Pancreas (tissue), 10 donors: ENCODE measurements at places on chromosomes 7 and 10. TPM values are rescaled to one million over a fixed set of nuclear protein-coding genes. Genes with fewer than 3 reads are reported as not detected.

DNA sequence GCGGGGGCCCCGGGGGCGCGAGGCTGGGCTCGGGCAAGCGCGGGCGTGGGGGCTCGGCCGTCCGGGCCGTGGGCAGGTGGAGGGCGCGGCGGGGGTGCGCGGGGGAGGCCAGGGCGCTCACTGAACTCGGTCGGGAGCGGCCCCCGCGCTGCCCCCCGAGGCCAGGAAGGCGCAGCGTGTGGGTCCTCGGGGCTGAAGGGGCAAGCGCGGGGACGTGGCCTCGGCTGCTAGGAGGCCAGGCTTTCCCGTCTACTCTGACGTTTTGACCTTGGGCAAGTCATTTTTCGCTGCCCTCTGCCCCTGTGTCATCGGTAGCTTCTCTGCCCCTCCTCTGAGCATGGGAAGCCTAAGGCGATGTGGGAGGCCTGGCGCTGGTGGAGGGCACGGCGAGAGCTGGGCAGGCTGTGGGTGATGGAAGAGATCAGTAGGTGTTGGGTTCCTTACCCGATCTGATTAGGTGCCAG lies 441 bp downstream of the FBH1 start:
- DNase-seq, result no peak

DNA sequence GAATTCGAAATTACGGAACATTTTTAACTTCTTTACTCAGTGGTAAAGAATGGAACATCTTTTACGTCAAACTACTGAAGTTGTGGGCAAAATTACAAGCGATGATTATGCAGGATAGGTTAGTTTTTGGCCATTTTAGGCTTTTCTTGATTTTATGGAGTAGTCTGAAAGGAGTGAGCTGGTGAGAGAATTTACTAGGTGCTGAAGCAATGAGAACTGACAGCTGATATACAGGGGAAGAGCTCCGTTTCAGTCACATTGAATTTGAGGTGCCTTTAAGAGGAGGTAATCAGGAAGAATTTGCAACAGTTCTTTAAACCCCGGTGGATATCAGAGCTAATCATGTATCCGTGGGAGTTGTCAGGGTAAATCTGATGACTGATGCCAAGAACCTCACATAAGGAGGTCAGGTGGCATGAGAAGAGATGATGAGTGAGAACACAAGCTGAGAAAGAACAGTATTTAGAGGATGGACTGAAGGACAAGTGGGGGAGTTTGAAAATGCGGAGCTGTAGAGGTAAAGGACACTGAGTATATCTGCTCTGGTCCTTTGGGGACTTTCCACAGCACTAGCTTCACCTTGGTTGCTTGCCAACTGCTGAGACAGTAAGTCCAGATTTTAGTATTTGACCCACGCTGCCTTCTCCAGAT lies 104.3 kb downstream of the AHR start:
- no peak for DNase-seq

DNA sequence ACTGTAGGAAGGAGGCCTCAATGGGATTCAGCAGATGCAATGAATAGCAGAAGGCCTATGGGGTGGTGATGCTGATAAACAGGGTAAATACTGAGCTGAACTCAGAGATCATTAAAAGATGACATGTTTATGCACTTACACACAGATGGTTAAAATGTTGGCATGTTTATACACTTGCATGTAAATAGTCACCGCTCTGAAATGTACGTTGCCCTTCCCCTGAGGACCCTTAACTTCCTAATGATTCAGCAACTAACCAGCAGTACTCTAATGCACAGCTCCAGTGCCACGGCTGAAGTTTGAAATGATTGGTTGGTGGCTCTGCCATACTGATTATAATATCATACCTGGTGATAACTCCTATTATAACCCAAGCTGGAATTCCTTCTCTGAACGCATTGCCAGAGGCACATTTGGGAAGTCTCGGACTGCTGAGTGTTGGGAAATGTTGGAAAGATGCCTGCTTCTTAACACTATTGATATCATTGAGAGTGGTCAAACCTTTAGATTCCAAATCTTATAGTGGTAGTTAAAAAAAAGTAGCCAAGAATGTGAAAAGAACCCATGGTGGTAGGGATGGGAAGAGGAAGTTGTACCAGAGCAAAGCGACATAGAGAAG lies 3.7 kb upstream of the CAV1 start:
- no peak for DNase-seq

GRCh38 chr10:67549390-67549789 lies 146.6 kb downstream of the CTNNA3 start:
- DNase-seq, result no peak

DNA sequence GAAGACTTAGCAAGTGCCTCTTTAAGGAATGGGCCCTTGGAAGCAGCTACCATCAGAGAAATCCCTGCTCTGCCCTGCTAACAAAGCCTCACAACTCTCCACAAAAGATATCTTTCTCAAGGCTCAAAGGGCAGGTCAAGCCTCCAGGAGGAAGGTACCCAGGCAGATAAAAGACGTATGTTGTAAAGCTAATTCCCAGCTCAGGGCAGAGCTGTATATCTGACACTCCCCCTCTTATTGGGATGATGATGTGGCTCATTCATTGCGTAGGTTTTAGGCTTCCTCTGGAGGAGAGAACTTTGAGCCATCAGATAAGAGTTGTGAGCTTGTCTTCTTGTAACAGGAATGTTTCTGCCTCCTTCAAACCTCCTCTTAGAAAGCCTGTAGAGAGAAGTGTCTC lies 145.4 kb downstream of the CALN1 start:
- no peak for DNase-seq

DNA sequence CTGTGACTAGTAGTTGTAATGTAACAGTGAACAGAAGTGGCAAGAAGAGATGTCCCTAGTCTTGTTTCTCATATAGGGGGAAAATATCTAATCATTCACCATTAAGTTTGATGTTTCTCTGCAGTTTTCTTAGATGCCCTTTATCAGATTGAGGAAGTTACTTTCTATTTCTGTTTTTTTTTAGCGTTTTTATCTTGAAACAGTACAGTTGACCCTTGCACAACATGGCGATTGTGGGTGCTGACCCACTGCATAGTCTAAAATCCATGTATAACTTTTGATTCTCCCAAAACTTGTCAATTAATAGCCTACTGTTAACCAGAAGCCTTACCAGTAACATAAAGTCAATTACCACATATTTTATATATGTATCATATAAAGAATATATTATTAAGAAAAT lies 192.0 kb downstream of the ADK start:
- no peak for DNase-seq

DNA sequence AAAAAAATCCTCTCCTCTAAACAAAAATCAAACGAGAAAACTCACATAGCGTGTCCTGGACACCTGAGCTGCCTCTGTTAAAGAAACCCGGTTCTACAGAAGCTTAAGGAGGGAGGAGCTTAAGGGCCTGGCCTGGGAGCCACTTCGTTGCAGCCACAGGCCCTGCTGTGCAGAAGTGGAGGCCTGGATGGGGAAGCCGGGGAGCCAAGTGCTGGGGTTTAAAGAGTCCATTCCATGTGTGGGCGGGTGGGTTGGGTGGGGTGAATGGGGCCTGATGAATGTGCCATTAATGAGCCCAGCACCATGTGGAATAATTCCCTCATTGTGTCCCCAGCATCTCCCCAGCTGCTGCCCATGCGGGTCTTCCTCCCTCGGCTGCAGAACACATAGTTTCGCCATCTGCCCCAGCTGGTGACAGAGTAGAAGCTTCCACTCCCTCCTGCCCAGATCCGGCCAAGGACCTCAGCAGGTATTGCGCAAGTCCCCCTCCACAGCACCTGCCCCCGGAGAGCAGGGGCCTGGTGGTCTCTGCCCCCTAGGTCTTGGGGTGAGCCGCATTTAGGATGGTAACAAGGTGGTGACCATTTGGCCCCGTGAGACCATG lies 127.8 kb upstream of the BTBD16 start:
- DNase-seq, result no peak

DNA sequence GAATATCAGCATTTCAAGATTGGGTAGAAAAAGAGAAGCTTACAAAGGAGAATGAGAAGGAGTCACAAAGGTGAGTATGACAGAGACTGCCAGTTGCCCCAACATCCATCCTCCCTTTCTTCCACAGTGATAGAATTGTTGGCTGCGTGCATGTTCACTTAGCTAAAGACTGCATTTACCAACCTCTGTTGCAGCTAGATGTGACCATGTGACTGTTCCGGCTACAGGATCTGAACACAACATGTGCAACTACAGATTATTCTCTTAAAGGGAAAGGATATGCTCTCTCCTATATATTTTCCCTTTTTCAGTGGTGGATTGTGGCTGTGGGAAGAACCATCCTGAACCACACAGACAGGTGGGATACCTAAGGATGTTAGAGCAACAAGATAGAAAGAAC lies 60.5 kb upstream of the ZNRF2 start:
- DNase-seq, result no peak

DNA sequence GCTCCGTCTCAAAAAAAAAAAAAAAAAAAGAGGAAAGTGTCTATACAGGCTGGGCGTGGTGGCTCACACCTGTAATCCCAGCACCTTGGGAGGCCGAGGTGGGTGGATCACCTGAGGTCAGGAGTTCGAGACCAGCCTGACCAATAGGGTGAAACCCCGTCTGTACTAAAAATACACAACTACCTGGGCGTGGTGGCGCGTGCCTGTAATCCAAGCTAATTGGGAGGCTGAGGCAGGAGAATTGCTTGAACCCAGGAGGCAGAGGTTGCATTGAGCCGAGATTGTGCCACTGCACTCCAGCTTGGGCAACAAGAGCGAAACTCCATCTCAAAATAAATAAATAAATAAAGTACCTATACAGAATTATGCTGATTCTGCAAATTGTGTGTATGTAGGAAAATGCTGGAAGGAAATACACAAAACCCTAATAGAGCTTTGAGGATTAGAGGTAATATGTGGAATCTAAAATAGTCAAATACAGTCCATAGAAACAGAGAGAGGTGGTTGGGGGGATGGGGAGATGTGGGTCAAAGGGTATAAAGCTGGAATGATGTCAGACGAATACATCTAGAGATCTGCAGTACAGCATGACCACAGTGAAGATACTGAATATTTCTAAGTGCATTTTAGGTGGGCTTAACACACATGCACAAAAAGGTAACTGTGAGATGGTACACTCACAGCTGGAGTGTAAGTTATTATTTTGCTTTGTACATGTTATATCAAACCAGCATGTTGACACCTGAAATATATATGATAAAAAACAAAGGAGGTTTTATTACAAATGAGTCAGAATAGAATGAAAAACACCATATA lies 174.5 kb upstream of the KLF14 start:
- DNase-seq, result no peak

- DNase-seq, result no peak
Measured at GRCh38 chr10:120221873-120222485, 235.0 kb upstream of the PLPP4 start.

DNA sequence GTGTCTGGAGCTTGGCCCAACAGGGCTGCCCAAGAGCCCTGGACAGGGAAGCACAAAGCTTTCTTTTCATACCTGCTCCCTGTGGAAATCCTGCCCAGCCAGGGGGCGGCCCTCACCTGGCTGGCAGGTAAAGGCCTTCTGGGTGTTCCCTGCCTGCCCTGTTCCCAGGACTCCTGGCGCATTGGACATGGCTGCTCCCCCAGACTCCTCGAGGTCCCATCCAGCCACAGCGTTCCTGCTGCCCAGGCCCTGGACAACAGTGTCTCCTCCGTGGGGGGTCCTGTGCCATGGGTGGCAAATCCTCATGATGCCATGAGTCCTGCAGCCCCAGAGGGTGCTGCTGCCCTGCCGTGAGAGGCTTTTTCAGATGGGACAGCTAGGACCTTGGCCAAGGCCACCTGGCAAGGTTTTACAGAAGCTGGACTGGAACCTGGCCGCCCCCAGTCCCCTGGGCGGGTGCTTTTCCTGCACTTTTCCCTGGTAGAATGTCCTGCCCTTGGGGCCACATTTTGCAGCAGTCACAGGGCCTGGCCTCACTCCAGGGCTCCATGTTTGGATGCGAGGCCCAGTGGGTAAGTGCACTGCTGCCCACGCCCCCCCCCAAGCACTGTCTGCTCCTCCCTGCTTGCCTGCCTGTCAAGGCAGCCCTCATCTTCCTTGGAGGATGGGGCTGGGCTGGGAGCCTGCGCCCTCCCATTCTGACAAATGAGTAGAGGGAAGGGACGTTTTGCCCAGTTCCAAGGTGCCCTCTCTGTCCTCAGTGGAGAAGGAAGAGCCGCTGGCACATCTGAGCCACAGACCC lies 60.7 kb downstream of the LHPP start:
- no peak for DNase-seq

- no peak for DNase-seq
Measured at GRCh38 chr10:629186-629998, 60.1 kb downstream of the DIP2C start.

- no peak for DNase-seq
Measured at GRCh38 chr10:90089719-90090118, 388.3 kb downstream of the KIF20B start.

DNA sequence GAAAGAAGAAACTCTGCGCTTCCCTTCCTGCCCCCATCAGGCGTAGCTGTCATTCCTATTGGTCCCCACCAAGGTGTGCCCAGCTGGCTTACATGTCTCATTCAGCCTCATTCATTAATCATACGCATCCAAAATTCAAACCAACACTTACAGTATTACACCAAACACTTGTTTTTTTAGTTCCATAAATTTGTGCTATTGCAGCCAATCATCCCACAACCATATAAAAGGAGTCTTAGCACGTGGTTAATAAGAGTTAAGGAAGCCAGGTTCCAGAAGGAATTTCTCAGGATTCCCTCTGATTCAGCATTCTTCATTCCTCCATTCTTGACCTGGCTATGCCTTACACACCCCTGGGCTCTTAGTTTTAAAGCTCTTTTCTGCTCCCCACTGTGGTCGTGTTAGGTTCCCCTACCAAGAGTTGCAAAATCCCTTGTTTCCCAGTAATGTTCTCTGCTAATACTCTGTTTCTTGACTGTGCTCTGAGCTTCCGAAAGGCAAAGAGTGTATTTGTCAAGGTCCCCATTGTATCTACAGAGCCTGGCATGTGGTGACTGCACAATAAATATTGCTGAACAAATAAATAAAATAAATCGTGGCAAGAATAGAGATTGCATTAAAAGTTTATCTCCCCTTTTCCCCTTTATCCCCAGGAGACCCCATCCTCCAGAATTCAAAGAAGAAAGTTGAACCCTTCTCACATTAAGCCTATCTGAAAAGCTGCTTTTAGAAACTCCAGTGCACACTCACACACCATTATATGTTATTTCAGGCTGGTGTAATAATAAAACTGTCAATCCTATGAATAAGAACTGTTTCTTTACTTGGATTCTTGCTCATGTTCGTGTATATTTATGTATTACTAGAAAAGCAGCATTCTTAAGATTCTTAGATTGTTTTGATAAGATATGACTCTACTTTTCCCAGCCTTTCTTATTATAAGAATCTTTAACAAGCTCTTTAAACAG lies 514.4 kb downstream of the INHBA start:
- DNase-seq, result no peak

DNA sequence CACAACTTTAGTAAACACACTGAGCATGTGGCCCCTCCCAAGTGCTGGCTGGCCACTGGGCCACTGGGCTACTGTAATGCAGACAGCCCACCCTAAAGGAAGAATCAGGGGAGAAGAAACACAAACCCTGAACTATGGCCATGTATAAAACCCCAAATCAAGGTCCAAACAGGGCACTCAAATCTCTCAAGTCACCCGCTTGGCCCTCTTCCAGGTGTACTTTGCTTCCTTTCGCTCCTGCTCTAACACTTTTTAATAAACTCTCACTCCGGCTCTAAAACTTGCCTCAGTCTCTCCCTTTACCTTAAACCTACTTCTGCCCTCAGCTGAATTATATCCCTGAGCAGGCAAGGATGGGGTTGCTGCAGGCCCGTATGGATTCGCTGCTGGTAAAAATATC lies 72.6 kb downstream of the TPK1 start:
- DNase-seq, result no peak

Gene NPTX2
- 11.1 TPM for total RNA-seq

Gene CPA1
- 44,423 TPM for total RNA-seq

Gene TDRD1
- total RNA-seq, result 0.34 TPM

Gene TMEM225B
- 0.52 TPM for total RNA-seq

Gene SRGN
- total RNA-seq, result 18.4 TPM
